Vagina (tissue), 2 donors: ENCODE measurements at places on chromosomes 5 and 9.

- DNase-seq, result no peak
Observed at GRCh38 chr5:114153392-114153791, 208.5 kb upstream of the KCNN2 start.

DNA sequence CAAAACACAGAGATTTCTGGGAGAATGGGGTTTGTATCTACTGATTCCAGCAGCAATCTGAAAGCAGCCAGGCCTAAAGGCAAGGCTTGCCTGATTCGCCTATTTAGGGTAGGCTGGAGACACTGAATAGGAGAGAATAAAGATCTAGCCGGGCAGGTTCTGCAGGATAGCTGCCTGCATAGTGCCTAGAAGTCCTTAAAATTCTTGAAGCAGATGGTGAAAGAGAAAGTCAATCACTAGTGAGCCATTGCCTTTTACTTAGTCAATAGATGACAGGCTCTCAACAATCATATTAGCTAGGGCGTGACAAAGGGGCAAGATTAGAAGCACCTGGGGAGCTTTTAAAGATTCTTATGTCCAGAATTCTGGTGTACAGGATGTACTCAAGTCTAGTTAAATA is 522.7 kb downstream of the HTR1A start:
- no peak for DNase-seq

DNA sequence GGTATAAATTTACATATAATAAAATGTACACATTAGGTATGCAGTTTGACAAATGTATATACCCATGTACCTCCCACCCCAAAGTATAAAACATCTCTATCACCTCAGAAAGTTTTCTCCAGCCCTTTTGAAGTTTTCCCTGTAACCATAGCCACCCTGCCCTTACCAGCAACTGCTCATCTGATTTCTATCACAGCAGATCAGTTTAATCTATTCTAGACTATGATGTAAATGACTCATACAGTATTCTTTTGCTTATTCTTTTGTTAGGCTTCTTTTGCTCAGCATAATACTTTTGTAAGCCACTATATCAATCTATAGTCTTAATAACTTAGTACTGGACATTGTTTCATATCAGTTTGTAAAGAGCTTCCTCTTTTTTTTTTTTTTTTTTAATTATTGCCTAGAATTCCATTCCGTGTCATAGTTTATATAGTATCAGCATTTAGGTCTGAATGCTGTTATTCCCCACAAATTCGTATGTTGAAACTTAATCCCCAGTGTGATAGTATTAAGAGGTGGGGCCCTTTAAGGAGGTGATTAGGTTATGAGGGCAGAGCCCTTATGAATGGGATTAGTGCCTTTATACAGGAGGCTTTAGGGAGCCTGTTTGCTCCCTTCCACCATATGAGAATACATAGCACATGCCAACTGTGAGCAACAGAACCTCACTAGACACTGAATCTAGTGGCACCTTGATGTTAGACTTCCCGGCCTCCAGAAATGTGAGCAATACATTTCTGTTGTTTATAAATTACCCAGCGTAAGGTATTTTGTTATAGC is 20.3 kb downstream of the MELK start:
- DNase-seq, result no peak

- DNase-seq, result no peak
Observed at GRCh38 chr9:16575986-16576245, 294.6 kb downstream of the BNC2 start.

DNA sequence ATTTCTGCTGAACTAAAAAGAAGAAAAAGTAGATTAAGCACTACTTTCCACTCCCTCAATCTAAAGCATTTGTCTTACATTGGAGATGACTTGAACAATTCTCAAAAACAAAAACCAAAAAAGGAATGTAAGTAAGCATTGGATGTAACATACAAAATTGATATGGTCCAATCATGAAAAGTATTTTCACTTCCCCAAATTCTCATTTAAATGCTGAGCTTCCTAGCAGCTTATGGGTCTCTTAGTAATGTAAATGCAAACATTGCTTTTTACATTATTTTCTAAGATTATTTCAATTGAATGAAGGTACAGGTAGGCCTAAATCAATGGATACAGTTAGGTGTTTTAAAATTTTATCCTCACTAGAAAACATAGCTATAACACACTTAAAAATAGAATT is 20.0 kb downstream of the ANKH start:
- DNase-seq, result no peak

- DNase-seq, result no peak
Observed at GRCh38 chr5:87829217-87829551, 416.5 kb upstream of the CCNH start.

GRCh38 chr5:78162253-78162862 is 132.1 kb downstream of the AP3B1 start:
- no peak for DNase-seq

GRCh38 chr9:133463864-133464615 is 4.3 kb downstream of the CACFD1 start:
- no peak for DNase-seq

GRCh38 chr5:140608722-140609121 is 24.3 kb downstream of the CD14 start:
- DNase-seq, result no peak

DNA sequence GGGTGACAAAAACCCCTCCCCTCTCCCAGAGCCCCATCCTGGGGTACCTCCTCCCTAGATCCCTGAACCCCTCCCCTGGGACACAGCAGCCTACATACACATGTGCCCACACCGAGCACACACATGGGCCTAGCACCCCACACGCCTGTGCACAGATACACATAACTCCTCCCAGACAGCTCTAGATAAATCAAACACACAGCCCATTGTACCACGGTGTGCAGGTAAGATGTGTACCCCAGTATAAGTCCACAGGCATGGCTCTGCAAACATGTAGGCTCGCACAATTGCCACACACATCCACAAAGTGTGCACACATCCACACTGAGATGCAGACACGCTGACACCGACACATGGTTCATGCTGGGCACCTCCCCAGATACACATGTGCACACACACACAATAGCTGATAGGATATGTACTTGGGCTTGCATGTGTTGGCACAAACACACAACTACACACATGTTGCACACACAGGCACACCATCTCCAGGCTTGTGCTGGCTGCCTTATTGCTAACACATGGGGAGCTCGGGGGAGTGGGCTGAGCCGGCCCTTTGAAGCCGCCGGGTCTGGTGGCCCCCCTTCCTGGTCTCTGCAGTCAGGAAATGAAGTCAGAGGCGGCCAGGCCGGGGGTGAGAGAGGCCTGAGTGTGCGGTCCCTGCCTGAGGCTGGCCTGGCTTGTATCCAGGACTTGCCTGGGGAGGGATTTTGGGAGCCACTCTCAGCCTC is 30.2 kb downstream of the GOLGA2 start:
- DNase-seq, result no peak

- DNase-seq, result no peak
Observed at GRCh38 chr9:114928136-114928535, 2.3 kb downstream of the TNFSF8 start.

DNA sequence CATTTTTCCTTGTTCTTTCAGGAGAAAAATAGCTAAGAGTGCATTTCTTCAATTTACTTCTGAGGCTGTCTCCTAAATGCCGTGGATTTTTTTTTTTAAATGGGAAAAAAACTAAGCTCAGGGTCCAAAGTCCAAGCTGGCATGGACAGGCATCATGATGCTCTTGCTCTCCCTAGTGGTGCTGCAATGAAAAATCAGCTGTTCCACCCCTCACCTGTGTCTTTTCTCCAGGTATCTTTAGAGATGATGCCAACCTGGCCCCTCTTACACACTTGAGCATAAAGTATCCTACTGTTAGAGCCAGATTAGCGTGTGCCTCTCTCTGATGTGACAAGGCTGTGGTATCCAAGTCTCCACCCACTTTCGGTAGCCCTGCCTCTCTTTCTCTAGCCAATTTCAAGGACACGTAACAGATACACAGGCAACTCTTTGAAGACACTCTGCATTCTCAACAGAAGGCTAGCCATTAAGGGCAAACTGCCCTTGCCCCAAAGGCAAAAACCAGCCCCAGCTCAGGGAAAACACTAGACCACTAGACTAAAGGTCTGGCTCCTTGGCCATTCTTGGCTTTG is 208.8 kb downstream of the SAXO1 start:
- DNase-seq, result no peak

- no peak for DNase-seq
Observed at GRCh38 chr9:116154334-116154975, 864 bp downstream of the PAPPA start.

DNA sequence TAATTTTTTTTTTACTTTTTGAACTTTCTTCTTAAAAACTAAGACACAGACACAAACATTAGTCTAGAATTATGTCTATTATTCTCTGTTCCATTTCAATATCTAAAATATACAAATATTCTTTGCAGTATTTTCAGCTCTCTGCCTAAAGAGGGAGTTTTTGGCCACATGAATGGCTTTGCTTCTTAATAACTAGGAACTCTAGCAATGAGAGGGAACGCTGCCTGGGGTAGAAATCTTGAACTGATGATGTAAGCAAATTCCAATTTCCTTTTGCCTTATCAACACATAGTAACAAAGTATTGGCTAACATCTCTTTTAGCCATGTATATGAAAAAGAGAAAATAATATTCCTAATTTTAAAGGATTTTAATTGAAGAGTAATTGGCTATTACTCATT is 51.9 kb downstream of the SLC25A46 start:
- no peak for DNase-seq

DNA sequence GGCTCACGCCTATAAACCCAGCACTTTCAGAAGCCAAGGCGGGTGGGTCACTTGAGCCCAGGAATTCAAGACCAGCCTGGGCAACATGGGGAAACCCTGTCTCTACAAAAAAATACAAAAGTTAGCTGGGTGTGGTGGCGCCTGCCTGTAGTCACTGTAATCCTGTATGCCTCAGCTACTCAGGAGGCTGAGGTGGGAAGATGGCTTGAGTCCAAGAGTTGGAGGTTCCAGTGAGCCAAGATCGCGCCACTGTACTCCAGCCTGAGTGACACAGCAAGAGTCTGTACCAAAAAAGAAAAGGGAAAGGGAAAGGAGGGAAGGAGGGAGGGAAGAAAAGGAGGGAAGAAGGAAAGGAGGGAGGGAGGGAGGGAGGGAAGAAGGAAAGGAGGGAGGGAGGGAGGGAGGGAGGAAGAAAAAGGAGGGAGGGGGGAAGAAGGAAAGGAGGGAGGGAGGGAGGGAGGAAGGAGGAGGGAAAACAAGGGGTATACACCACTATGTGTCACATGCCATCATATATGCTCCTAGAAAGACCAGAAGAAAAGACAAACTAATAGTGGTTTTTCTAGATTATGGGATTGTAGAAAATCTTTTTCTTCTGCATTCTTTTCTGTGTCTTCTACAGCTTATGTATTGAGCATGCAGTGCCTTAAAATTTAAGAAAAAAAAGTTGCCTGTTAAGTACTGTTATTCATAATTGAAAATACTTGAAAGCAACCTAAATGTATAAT is 240.1 kb downstream of the DENND1A start:
- DNase-seq, result no peak

DNA sequence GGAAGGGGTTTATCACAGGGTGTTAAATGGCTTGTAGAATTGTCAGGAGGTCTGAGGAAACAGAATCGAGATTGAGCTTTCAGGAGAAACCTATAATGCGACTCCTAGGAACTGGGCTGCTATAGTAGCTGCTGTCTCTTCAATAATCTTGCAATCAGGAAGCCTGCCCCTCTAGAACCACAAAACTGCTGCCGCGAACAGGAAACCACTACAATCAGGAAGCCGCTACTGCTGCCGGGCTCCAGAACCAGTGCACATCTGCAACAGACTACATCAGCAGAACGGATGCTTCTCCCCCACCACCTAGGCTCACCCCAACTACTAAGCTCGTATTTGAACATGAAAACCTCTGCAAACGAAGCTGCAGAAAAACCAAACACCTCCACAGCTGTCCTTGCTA is 31.6 kb downstream of the TNFSF8 start:
- no peak for DNase-seq

- peak; percentile 89 for DNase-seq
Observed at GRCh38 chr9:93612796-93613154, 36.4 kb downstream of the PHF2 start.

DNA sequence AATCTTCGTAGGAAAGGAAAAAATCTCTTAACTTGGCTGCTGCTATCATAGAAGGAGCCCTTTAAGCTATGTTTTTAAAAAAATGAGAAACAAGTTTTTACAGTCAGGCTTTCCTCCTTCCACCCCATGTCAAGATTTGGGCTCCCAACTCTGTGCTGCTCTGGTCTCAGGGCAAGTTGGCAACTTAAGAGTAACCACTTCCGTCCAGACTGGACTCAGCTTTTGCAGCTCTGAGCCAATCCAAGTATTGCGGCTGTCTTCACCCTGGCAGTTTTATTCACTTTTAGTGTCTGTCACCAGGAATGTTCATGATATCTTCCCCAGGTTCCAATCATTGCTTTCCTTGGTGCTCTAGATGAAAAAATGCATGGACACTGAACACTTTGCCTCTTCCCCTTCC is 115.9 kb upstream of the GAS1 start:
- no peak for DNase-seq

GRCh38 chr5:10503997-10504793 is 59.7 kb upstream of the ANKRD33B start:
- no peak for DNase-seq

- no peak for DNase-seq
Observed at GRCh38 chr9:71768388-71769174, at the start of gene CEMIP2. Gene CEMIP2 (minus strand): TSS chr9:71768513. CDS start chr9:71750373, 18,140 bp downstream.

DNA sequence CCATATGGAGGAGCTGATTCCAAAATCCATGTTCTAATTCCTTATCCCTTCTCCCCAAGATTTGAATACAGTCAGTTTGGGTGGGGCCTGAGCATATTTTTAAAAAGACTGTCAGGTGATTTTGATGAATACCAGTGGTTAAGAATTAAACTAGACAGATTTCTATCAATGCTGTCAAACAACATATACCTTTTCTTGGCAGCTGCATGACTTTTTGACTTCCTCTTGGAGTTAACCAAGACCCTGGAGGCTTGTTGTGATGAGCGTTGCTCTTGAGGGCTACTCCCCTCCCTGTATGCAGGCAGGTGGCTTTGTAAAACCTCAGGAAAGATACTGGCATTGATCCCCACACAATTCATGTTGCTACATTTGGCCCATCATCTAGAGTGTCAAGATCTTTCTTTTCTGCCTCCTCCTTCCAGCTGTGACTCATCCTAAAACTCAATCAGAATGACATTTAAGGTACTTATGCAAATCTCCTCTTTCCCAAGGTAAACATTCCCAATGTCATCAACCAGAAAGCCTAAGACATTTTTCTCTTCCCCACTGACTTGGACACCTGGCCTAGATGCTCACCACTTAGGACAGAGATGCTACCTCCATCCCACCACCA is 61.7 kb downstream of the PPP2R2B start:
- DNase-seq, result no peak

- DNase-seq, result no peak
Observed at GRCh38 chr5:73705364-73705763, 79.4 kb downstream of the ARHGEF28 start.

DNA sequence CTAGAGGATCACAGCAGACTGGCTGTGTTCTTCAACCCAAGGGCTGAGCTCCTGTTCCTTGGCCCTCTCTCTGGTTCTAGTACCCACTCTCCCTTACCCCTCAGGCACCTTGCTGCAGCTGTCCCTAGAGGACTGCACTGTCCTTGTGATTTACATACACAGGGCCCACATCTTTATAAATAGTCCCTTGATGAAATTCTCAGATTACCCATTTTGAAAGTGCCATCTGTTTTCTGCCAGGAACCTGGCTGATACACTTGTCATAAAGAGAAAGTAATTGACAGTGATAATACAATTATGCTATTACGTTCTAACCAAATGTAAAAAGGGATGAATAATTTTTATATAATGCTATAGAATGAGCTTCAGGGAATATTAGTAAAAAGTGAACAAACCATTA is 16.5 kb upstream of the SPARC start:
- DNase-seq, result no peak

GRCh38 chr9:36532353-36532752 is 40.3 kb upstream of the MELK start:
- DNase-seq, result no peak
